SK-N-SH (cell line): ENCODE measurements at places on chromosomes 3 and 15. TPM values are rescaled to one million over a fixed set of nuclear protein-coding genes. Genes with fewer than 3 reads are reported as not detected.

GRCh38 chr3:176971613-176972174 is 225.6 kb downstream of the TBL1XR1 start:
- DNase-seq = no peak

UBL7 gene
- polyA plus RNA-seq = 81.1 and 89.7 TPM in 2 replicates

NECTIN3 gene
- polyA plus RNA-seq = 8.9 and 12.7 TPM in 2 replicates

DNA sequence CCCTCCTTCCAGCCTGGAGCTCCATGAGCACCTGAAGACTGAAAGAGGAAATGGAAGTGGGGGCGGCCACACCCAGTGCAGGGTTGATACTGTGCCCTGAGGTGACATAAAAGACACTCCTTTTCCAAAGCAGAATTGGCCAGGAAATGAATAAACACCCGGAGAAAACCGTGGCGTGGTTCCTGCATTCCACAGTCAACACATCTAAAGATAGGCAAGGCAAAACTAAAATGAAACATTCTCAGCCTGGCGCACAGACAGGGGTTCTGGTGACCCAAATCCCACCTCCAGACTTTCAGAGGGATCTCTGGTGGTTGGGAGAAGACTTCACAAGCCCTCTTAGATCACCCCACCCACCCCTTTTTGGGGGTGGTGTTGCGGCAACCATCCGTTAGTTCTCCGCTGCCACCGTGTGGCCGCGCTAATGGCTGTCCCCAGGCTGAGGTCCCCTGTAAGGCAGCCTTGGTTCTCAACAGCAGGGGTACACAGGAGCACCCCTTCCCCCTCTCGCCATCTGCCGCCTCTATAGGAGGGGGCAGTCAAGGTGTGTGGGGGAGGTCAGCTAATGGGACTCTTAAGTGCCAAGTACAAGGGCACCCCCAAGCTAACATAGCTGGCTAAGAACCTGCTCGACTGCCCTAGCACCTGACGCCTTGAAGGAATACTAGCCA is 2.5 kb upstream of the MST1R start:
- peak; percentile 87 for DNase-seq

DNA sequence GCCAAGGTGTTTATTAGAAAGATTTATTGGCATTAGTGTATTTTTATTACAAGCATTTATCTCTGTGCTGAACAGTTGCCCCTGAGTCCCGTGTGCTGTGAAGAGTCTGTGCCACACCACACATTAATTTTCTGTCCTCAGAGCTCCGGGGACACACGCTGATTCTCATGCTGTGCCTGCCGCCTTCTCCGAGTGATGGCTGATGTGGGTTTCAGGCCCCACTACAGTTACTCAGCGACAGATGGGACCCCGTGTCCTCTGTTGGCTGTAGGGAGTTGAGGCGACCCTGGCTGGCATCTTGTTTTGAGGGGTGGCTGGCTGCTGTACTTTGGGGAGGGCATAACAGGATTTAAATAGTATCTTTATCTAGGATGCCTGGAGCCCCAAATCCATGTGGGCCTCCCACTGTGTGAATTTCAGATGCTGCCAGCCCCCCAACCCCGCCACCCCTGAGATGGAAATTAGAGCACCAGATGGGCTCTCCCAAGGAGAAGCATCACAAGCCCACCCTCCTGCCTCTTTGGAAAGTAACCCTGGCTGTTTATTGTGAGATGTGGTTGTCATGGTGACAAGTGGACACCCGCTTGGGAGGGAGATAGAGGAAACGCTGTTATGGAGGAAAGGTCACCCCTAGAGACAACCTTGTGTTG is 185.6 kb downstream of the APBA2 start:
- no peak for DNase-seq

ZBTB20 gene
- polyA plus RNA-seq = 0.43 and 1.1 TPM in 2 replicates

FOXB1 gene
- polyA plus RNA-seq = not detected in 2 replicates
